ENCODE measurements at places on chromosomes 4 and X. TPM values are rescaled to one million over a fixed set of nuclear protein-coding genes. Genes with fewer than 3 reads are reported as not detected.

CXCL3 gene
- total RNA-seq = not detected

- no peak for DNase-seq
Observed at GRCh38 chr4:171812665-171813525, at the start of gene GALNTL6. Gene GALNTL6, plus strand, starts transcription at chr4:171813404.

GRCh38 chr4:53127365-53127764 lies 238.5 kb downstream of the SCFD2 start:
- DNase-seq = no peak

DNA sequence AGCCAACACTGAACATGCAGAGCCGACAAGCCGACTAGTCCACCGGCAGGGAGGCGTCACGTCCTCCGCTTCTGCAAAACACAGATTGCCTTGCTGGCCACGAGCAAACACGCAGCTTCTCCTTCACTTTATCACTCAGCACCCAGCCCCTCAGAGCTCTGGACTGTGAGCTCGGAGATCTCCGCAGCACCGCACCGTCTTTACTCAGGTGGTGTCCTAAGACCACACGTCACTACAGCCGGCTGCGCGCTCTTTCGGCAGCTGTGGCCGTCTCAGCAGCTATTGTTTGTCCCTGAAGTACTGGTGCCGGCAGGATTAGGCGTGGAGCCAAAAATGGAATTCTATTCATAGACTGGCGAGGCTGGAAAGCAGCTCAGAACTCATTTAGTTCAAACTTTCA lies 72.0 kb downstream of the FAT1 start:
- DNase-seq = no peak

DNA sequence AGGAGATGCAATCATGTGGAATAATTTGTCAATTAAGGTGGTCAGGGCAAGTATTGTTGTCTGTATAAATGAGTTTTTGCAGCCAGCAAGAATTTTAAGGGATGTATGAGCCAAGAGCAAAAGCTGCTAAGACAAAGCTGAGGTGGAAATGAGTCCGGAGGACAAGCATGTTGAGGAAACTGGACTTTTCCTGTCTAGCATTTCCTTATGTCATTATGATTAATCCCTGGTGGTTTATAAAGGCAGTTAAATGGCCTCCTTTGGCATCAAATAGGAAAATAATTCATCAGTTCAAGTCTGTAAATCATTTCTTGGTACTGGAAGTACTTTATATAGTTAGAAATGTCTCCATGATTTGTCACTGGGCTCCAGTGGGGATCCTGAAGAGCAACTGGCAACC lies 61.6 kb upstream of the TEX13A start:
- DNase-seq = no peak
